Spinal cord (tissue), 10 donors: ENCODE measurements at places on chromosomes 6 and 20.

DNA sequence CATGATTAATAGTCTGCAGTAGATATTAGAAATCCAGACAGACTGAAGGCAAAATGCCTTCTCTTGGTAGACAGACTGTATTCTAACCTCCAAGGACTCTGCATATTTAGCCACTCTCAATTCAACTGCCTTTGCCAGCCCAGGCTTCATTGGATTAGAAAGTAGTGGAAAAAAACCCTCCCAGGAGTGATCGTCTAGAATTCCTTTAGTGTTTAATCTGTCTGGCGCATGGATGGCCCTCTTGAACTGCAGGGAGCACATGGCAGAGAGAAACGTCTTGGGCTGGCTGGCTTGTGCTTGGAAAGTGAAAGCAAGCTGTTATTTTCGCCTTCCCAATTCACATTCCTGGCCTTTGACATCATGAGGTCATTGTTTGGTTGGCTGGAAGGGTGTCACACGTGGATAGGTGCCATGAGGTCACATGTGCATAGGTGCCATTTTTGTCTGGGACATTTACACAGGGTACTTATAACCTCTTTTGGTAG is 30.9 kb upstream of the NEDD9 start:
- no peak for DNase-seq

GRCh38 chr6:79902046-79902445 is 45.3 kb downstream of the ELOVL4 start:
- peak; percentile 63 for DNase-seq

- no peak for DNase-seq
Measured at GRCh38 chr20:45592574-45593189, 13.6 kb upstream of the WFDC8 start.

DNA sequence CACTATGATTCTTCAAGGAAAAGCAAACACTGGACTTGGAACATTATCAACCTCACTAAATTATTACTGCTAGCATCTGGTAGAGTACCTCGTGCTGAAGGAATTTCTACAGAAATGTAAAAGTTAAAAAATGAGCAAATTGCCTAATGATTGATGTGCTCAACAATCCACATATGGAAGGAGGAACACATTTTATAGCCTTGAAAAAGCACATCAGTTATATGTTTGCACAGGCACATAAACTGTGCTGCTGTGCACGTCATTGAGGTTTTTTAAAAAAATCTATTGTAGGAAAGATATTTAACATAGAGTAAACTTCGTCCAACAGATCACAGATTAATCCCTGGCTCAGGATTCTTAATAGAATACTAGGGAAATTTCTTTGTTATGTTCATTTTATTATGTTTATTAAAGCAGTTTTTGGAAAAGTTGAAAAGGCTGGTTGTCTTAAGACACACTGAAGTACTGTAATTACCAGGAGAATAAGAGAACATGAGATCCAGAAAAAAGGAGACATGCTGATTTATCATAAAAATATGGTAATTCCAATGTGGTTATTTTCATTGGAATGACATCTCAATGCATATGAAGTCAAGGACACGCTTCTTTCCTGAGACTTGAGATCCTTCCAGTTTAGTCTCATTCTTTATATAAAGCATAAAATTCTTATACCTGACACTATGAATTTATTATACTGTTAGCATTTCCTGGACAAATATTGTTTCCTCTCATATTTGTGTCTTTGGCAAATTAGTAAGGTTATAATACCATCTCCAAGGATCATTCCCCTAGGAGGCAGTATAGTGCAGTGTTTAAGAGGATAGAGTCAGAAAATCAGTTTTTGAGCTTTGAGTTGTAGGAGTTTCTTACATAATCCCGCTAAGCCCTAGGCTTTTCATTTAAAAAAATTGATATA is 511.1 kb downstream of the TENT5A start:
- DNase-seq: peak; percentile 8

DNA sequence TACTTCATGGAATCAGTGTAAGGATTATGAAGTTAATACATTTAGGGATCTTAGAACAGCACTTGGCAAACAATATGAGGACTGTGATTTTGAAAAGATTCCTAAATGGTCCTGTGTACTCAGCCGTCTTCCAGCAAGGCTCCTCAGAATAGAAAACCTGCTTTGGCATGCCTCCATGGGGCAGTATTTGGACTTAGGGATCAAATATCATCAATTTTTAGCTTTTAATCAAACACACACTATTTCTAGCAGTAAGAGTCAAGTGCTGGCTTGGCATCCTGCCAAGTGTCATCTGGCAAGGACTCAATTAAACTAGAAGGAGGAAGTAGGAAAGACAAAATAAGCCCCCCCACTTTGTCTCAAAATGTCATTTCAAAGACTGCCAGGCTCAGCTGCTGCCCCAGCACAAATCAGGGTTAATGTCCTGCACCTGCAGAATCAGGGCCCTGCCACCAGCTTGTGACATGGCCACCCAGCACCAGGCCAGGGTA is 40.8 kb downstream of the IYD start:
- no peak for DNase-seq

DNA sequence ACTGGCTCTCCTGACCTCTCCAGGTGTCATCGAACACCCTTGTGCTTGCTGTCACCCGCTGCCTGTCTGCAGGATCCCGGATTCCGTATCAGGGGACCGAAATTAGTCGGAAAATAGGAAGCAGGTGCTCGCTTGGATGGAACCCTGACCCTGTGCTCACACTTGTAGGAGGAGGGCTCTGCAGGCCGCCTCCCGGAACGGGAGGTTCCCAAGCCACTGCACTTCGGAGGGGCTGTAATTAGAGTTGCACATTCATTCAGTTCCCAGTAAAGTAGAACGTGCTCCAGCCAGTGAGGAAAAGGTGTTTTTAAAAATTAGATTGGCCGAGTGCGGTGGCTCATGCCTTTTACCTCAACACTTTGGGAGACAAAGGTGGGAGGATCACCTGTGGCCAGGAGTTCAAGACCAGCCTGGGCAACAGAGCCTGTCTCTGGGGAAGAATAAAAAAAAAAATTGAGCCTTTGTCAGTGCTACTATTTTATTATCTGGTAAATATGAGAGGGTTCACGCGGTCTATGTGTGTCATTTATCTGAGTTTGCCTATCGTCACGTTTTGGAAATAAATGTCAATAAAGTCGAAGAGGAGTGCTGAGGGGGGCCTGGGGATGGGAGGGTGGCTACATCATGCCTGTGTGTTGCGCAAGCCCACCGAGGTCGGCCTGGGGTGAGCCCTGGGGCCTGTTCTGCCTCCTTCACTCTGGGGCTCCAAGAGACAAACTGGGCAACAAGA is 1.5 kb upstream of the GMEB2 start:
- peak; percentile 74 for DNase-seq

DNA sequence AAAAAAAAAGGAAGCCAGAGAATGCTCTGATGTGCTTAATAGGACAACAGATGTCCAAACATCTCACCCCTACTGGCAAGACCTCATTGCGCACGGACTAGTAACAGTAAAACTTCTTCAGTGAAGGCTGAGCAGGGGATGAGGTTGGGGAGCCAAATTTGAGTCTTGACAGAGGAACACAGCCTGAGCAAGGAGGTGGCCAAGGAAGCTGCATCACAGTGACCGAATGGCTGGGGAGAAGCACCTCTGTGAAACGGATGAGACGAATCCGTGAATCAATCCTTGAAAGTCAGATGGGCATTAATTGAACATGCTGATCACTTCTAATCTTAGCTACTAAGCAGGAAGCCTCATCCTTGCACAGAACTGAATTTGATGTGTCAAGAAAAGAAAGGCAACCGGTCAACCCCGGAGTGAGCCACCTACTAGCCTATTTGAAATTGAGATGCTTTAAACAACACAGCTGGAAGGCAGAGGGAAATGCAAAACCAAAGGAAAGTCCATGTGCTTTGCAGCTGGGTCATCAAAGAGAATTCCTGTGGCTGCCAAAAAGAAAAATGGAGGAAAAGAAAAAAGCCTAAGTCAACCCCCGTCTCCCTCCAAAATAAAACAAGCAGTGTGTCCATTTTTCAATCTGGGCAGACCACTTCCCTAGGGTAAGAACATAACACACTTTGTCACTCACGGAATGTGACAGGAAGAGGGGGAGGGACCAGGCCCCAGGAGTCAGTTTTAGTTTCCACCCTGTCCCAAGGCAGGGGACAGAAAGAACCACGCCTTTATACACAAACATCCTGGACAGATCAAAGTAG is 29.5 kb downstream of the PXDC1 start:
- peak; percentile 5 for DNase-seq

DNA sequence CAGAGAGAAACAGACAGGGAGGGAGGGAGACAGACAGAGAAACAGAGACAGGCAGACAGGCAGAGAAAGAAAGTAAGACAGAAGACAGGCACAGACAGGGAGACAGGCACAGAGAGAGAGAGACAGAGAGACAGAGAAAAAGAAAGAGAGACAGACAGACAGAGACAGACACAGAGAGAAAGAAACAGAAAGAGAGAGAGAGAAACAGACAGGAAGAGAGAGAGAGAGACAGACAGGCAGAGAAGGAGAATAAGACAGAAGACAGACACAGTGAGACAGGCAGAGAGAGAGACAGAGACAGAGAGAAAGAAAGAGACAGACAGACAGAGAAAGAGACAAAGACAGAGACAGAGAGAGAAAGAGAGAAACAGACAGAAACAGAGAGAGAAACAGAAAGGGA is 754.8 kb upstream of the DEFB115 start:
- no peak for DNase-seq

GRCh38 chr6:105593805-105594671 is 191.2 kb upstream of the PREP start:
- DNase-seq: no peak

- no peak for DNase-seq
Measured at GRCh38 chr6:30542404-30542725, 13.9 kb downstream of the GNL1 start.

DNA sequence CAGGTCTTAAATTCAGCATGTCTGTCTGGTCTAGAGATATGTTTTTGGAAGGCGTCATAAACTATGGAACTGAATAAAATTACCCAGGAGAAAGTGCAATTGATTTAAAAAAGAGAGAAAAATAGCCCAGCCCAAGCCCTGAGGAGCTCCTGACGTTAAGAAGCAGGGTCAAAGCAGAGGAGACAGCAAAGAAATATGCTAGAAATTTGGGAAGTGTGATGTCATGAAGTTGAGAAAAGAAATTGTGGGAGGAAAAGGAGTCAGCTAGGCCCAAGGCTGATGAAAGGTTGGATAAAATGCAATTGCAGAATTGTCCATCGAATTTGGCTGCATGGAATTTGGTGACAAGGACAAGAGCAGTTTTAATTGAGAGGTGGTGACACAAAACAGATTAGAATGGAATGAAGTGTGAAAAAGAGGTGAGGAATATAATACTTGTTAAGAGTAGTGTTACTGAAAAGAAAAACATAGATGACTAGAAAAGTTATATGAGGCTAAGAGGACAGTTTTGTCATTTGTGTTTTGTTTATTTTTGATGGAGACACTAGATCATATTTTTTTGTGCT is 381.6 kb downstream of the LAMA2 start:
- no peak for DNase-seq

DNA sequence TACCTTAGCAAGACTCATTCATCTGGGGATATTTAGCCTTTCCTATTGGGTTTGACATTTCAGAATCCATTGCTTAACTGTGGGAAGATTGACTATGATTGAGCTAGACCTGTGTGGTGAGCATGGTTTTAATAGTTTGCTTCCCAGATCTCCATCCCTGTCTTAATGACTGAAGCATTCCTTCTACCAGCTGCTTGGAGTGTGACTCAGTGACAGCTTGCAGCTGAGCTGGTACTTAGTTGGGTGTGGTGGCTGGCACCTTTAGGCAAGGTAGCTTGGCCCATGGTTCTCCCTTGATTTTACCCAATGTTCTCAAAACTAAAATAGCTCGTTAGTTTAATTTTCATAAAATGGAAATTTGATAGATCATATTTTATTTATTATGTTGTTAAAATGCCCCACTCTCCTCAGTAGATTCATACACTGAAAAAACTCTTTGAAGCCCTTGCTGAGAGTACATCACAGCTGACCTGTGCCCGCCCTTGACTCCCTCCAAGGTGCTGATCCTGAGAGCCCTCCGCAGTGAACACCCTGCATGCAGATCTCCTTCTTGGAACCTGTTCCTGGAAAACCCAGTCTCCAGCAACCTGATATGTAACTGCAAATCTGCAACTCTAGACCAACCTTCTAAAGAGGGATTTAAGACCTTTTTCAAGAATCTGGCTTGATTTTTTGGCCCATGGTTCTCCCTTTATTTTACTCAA is 19.1 kb downstream of the DOK5 start:
- DNase-seq: no peak

- no peak for DNase-seq
Measured at GRCh38 chr6:107789361-107789760, 34.8 kb downstream of the SCML4 start.

- no peak for DNase-seq
Measured at GRCh38 chr6:106360410-106360988, at the start of gene CRYBG1. TSS of gene CRYBG1 (plus strand) at chr6:106360717. CDS start at chr6:106360909, 192 bp downstream.

DNA sequence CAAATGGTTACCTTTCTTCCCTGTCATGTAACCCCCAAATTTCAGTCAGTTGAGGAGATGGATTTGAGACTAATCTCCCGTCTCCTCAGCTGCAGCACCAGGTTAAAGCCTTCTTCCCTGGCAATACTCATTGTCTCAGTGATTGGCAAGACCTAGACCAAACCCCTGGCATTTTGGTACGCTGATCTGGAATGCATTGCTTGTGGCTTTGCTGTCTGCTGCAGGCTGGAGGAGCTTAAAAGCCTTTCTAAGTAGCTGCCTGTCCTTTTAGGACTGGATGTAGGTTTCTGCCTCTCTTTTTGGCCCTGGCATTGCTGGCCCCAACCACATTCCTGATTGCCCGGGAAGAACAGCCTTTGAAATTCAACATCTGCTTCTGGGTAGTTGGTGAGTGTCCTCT is 729.6 kb upstream of the GJE1 start:
- DNase-seq: no peak

- DNase-seq: no peak
Measured at GRCh38 chr6:121503589-121503991, 68.1 kb downstream of the GJA1 start.

DNA sequence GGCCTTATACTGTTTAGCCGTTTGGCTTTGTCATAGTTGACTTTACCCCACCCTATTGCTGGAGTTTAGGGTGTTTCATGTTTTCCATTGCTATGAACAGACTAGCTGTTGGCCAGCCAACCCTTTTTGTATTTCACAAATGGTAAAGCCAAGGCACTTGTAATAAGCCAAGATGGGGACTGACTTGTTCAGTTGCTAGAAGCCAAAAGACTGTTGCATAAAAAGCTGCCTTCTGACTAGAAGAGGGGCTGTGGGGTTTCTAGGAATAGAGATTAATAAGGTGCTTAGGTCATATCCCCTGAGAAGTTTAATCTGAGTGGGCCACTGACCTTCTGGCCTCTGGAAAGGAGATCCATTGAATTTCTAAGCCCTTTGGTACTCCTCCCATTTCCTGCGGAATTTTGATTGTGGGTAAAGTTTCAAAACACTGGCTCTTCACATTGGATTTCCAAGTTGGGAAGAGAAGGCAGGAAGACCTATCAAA is 211.1 kb downstream of the PLCB4 start:
- DNase-seq: no peak

DNA sequence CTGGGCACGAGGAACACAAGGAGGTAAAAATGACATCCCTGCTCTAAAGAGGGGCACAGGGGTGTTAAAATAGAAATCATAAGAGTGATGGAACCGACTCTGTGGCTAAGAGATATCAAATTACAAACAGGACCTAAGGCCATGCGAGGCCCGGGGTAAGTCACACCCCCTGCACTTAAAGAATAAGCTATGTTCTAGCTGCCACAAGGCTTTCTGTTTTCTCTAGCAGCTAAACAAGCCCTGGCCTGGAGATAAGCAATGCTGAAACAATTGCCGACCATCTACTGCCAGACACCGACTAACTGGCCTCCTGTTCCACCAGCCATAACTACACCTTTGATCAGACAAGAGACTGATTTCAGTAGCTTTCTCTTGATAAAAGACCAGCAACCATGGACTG is 32.4 kb downstream of the MDGA1 start:
- DNase-seq: no peak
